RWPE1 (cell line): ENCODE measurements at places on chromosomes 2 and 18.

- no peak for DNase-seq
Observed at GRCh38 chr18:64851726-64852125, 702.8 kb upstream of the LINC00305 start.

- no peak for DNase-seq
Observed at GRCh38 chr2:181851726-181852125, 39.8 kb upstream of the ITPRID2 start.

GRCh38 chr2:159138642-159139182 lies 147.8 kb downstream of the WDSUB1 start:
- DNase-seq: no peak

DNA sequence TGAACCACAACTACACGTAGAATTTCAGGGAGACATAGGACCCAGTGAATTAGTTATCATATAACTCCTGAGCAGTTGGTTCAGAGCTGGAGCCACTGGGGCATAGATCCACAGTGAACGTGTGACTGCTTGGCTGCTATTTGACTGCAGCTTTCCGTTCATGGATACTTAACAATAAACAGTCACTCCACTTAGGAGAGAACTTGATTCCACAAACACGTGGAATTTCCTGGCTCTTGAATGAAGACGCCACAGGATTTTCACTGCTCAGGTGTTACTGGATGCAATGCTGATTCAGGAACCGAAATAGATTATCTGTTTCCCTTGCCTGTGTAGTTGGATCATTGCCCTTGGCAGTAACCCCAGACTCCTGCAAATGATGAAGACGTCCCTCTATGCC lies 679.1 kb upstream of the ZEB2 start:
- no peak for DNase-seq

- peak; percentile 45 for DNase-seq
Observed at GRCh38 chr2:151410485-151410834, 758 bp downstream of the RIF1 start.

DNA sequence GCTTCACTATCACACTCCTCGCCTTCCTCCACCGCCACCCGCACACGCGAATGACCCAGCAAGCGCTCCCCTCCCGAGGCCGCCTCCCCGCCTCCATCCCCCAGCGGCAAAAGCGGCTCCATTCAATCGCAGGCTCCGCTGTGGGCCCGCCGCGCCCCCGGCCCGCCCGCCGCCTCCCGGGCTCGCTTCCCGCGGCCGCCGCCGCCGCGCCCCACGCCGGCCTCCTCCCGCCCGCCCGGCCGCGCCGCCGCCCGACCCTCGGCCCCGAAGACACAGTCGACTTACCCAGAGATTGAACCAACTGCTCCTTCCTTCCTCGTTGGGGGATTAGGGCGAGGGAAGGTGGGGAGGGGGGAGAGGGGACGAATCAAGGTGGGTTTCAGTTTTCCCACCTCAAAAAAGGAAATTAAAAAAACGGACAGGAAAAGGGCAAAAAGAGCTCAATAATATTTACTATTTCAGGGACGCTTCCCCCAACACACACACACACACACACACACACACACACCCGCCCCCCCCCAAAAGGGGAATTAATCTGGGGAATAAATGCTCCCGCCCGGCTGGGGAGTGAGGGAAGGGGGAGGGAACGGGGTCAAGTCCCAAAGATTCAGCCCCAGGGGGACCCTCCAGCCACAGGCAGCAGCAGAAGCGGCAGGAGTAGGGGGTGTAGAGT lies 743 bp downstream of the XPO1 start:
- DNase-seq: no peak

DNA sequence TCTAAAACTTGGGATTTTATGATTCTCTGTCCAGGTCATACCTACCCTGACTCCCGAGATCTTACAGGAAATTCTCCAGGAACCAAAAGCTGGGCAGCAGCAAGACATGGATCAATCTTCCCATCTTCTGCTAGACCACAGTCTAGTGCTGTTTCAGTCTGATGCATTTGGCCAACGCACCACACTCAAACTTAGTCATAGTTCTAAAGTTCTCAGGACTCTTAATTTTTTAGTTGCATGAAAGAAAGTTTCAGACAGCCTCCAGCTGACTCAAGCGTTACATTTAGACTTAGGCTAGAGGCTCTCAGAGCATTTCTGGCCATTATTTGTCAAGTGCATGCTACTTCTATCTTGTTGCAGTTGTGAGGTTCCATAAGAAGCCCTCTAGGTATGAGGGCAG lies 230.1 kb upstream of the CCDC150 start:
- no peak for DNase-seq

GRCh38 chr18:70405052-70405451 lies 116.2 kb downstream of the SOCS6 start:
- DNase-seq: no peak

GRCh38 chr2:218648787-218649100 lies 10.7 kb downstream of the ZNF142 start:
- no peak for DNase-seq

- no peak for DNase-seq
Observed at GRCh38 chr2:201114846-201115245, 1.1 kb upstream of the CFLAR start.

DNA sequence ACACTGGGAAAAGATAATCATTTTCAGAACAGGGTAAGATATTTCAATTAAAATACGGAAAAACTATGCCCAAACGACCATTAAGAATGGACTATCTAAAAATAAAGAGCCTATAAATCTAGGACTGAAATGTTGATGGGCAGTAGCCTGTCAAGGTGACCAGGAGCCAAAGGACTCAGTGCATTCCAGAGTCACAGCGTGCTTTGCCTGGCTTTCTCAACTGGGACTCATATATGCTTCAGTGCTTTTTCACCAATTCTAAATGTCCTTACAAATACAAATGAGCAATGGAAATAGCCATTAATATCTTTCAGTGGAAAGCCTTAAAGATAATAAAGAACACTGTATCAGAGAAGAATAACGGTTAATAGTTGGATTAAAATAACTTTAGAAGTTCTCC lies 35.4 kb downstream of the PREPL start:
- no peak for DNase-seq

DNA sequence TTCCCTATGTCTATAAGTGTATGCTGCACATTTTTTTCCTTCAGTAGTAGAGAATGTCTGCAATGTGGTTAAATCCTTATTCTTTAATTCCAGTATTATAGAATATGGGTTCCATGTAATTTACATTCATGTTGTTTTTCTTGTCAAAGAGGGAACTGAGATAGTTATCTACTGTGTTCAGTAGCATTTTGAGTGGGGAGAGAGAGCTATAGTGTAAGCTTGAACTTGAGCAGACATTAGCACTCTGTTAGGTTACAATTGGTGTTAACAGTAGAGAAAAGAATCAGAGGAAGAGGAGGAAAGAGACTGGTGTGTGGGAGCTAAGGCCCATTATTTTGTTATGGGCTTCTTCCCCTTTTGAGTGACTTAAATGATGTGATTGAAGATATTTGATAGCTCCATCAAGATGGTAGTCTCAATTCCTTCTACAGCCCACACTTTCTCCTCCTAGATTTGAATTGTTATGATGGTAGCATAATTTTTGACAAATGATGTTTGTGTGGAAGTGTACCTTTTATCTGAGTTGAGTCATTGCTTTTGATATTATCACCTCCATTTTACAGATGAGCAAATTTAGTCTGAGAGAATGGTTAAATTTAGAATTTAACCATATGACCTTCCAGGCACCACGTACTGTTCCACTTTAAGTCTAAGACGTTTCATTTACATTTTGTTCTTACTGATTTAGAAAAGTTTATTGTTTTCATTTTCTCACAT lies 71.3 kb downstream of the FMNL2 start:
- DNase-seq: no peak

DNA sequence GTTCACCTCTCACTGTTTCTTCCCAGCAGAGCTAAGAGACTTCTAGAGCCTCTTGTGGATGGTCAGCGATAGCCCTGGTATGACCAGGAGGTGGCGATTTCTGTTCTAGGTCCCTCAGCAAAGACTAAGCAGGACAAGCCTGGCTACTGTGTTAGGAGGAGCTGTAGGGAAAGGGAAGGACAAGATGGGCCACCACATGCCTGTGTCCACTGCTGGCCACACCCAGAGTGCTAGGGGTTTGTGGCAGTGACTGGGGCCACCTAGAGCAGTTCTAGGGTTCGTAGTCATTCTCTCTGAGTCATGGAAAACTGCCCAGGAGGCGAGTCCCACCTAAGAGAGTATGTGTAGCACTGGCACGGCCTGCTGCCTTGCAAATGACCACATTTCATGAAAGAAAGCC lies 179.4 kb downstream of the ALPK2 start:
- DNase-seq: no peak

GRCh38 chr18:56545464-56545863 lies 92.9 kb downstream of the TXNL1 start:
- no peak for DNase-seq

DNA sequence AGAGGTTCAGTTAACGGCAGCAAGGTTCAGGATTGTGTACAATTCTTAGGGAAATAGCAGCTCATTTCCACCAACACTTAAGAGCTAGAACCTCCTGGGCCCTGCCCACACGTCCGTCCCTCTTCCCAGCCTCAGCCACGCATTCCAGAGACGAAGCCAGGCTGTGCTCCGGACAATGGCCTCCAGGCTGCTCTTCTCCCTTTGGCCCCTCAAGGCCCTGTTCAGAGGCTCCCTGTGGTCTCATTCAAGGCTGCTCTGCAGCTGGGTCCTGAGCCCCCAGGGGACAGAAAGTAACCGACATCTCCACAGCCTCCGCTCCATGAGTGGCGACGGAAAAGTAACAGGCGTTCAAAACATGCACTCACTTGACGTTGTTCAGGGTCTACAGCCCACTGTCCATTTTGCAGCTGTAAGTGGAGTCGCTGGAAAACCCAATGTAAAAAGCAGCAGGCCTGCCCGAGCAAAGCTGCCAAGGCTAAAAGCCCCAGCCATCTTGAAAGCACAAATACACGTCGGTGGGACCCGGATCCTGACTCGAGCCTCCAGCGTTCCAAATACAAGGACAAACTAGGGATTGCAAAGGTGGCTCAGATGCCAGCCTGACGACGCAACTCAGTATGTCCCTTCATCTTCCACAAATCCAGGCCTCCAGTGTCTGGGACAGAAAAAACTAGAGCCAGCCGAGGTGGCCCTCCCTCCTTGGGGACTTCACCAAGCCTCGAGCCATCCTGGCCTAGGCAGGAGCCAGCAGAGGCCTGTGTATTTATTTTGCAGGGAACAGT lies 76.9 kb downstream of the NDUFA10 start:
- no peak for DNase-seq

DNA sequence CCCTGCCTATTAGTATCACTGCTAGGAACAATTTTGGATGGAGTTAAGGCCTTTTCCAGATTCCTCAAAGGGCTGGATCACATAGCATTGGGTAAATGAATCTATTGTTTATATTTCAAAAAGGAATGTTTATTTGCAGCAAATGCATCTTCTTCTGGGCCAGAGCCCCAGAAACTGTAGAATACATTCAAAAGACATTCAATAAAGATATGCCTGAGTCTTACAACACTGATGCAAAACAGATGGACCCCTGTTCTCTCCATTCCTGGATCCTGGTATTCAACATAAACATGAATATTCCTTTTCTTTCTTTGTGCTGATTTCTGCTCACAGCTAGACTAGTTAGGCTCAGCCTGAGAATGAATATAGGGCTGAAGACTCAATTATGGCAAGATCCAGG lies 227.2 kb upstream of the KLHL29 start:
- no peak for DNase-seq

DNA sequence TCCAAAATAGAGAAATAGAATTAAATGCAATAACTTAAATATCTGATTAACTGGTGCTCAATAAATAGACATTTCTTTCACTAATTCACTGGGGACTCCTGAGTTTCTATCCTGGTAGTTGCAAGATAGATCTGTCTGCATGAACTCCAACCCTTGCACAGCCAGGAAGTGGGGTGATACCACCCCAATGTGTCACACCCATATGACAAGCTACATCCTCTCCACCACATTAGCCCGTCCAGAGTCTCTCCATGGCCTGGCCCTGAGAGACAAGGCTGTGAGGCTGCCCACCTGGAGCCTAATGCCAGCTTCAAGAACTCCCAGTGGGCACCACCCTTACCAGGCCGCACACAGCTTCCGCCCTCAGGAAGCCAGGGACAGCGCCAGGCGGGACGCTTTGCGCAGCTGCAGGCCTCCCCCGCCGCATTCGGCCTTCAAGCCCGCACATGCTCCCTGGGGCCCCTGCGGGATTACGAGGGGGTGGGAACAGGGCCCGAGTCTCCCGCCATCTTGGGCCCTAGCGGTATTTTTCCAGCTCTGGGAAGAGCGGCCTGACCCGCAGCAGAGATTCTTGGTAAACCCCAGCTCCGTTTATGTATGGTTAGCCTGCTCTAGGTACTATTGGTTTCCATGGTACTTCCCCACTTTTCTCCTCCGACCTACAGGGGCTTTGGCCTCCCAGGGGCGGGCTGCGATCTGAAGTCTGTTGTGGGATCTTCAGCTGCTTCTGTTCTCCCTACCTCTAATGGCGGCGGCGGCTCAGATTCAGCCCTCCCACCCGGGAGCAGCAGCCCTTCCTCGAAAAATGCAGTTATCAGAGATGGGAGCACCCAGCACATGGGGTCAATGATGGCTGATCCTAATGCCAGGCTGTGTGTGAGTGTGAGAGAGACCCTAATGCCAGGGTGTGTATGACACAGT lies at the start of gene TDRD15:
Gene TDRD15, plus strand, starts transcription at position 496 of the 921 bp plus-strand sequence. CDS start 13,500 bp downstream, outside the sequence.
- no peak for DNase-seq
